ENCODE measurements at places on chromosomes 3 and 15.

GRCh38 chr3:69332934-69333333 lies 53.0 kb downstream of the FRMD4B start:
- no peak for DNase-seq

DNA sequence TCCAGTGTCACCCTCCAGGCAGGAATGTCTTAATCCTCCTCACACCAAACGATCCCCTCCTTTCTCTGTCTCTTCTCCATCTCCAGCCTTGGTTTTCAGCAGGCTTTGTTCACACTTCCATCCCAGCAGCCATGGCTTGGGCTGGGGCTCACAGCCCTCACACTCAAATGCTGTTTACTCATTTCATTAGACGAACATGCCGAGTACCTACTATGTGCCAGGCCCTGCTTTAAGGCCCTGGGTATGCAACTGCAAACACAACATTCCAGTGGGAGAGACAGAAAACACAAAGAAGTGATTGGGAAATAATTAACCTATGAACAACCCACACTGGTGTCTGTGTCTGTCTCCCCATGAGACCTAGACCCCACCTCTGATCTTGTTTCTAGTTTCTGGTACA lies 43.9 kb downstream of the LYZL4 start:
- DNase-seq, result no peak

GRCh38 chr3:161475905-161476304 lies 20.7 kb upstream of the OTOL1 start:
- no peak for DNase-seq

DNA sequence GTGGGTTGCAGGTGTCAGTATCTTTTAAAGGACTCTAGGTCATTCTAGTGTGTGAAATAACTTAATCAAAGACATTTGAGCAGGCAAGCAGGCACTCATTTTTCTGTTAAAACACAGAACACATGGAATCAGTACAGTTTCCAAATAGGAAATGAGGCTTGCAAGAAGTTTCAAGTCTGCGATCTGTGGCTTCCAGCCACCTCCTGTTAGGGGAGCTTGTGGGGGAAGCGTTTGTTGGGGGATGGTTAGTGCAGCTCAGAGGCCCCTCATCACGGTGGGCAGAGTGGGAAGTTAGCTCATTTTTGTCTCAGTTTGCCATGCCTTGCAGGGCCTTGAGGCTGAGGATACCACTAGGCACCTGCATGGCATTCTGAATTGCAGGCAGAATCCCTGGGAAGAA lies 59.9 kb downstream of the SLC6A11 start:
- no peak for DNase-seq

- no peak for DNase-seq
These were observed 15.9 kb downstream of the SH3GL3 start for GRCh38 chr15:83462953-83463433.

DNA sequence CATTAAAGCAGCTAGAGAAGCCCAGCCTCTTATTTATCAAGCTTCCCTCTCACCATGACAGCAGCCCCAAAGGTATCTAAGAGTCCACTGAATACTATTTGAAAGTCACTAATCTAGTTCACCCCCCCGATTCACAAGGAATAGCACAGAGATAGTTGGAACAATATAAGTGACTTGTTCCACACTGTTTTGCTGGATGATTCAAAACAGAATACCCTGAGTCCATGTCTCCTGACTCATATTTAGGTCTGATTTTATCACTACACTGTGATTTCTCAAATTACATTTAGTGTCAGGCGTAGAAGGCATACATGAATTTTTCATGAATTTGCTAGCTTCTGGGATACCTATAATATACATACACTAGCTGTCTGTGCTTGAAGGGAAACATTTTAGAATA lies 18.7 kb upstream of the EOGT start:
- no peak for DNase-seq

DNA sequence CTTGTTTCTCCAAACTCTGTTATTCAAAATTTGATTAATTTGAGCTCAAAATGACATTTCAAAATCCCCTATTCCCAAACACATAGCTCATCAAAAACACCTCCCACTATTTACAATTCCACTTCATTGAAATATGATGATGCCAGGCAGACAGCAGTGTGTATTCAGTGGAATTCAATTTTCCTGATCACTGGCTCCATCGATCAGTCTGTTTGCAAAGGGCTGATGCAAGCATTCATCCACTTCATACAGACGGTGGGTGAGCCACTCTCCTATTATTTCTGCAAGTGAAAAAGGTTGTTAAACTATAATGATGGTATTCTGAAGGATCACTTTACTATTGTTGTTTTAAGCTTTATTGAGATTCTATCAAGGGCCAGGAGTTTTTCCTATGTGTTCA lies 90.7 kb downstream of the RTP4 start:
- DNase-seq, result no peak

DNA sequence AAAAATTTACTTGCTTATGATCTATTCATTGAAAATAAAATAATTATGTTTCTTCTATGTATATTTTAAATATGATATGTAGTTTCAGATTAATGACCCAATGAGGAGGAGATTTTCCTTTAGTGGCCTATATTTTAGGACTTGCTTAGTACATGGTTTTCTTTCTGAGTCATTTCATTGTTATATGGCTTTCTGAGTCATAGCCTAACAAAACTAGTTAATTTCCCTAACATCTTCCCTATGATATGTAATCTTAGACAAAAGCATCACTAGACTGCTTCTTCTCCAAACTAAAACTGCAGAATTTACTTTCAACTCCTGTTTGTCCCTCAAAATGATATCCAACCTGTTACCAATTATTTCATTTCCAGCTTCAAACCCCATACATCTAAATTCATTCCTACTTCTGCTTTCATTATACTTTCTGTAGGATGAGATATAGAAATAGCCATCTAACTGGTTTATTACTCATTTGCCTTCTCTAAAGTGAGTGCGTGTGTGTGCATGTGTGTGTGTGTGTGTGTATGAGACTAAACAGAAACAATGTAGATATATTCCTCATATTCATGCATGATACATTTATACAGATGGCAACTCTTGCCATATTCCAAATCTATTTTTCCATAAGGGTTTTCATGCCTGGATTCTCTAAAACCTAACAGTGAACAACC lies 915.0 kb upstream of the GBE1 start:
- DNase-seq, result no peak

GRCh38 chr15:93180656-93181055 lies 91.6 kb upstream of the RGMA start:
- no peak for DNase-seq

GRCh38 chr15:47289656-47290055 lies 427.6 kb upstream of the SEMA6D start:
- no peak for DNase-seq

DNA sequence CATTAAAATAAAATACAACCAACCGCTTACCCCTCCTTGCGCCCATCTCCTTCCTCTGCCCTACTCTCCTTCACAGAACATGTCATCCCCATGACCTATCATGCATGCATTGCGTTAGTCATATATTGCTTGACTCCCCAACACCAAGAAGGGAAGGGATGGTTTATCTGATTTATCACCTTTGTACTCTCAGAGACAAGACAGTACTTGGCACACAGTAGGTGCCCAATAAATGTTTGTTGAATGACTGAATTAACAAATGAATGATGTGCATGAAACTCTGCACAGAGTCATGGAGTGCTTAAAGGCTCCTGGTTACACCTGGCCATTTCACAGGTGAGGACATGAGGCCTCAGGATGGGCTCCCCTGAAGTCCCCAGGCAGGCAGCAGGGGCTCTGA lies 59.7 kb downstream of the IQSEC1 start:
- no peak for DNase-seq

GRCh38 chr3:95311272-95311671 lies 1248.4 kb downstream of the NSUN3 start:
- no peak for DNase-seq

GRCh38 chr3:98900265-98901118 lies 1.0 kb downstream of the DCBLD2 start:
- peak; percentile 5 for DNase-seq

DNA sequence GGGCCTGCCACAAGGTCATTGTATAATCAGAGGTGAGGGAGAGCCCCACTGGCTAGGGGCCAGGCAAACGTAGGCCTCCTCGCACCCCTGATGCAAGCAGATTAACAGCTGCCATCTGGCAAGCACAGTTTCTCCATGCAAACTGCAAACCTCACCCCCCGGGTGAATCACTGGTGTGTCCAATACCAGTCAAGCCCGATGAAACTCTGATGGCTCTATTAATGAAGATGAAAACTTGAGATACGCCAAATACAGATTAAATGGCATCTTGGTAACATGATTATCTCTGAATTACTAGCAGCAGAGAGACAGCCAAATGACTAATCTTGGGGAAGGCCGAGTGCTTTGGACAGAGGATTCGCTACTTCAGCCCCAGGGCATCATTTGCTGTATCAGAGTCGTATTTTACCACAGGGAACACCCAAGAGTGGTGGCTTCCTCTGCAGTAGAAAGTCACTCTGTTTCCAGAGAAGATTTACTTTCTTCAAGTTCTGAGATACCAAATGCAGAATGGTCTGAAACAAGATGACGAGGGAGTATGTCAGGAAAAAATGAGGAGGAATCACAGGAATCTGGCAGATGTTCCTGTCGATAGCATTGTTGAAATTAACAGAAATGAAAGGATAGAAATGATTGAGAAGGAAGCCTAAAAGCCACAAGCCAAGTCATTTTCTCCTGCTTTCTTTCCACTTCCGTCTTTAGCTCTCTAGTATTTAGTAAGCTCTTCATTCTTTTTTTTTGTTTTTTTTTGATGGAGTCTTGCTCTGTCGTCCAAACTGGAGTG lies 96.2 kb upstream of the NR2F2 start:
- DNase-seq, result no peak

DNA sequence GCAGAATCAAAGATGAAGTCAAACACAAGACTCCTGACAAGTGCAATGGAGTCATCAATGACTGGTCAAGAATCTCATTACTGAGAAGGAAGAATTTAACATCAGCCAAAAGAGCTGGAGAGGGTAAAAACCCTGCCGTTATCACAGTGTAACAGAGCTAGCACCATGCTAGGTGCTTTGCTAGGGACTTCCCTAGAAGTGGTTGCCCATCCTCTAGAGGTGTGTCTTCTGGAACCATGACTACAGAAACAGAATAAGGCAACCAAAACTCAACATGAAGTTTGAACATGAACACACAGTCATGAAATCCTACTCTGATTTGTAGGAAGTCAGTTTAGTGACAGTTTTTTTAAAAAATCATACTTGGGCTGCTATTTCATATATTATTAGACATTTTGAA lies 9.5 kb downstream of the ACAD11 start:
- DNase-seq, result no peak

DNA sequence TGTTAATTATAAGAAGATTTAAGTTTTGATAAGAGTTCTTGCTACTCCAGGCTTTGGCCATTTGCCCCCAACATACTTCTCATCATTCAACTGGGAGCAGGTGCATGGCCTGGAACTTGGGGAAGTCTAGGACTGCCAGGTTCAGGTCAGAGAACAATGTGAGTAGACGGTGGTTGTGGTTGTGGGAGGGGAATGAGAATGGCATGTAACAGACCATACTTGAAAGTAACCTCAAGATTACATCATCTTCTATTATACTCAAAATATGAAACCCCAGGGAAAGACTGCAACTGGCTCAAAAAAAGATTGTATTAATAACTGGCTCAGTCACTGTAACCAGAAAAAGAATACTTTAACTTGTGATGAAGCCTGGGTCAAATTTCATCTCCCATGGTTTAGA lies 364.9 kb upstream of the DPPA4 start:
- no peak for DNase-seq

DNA sequence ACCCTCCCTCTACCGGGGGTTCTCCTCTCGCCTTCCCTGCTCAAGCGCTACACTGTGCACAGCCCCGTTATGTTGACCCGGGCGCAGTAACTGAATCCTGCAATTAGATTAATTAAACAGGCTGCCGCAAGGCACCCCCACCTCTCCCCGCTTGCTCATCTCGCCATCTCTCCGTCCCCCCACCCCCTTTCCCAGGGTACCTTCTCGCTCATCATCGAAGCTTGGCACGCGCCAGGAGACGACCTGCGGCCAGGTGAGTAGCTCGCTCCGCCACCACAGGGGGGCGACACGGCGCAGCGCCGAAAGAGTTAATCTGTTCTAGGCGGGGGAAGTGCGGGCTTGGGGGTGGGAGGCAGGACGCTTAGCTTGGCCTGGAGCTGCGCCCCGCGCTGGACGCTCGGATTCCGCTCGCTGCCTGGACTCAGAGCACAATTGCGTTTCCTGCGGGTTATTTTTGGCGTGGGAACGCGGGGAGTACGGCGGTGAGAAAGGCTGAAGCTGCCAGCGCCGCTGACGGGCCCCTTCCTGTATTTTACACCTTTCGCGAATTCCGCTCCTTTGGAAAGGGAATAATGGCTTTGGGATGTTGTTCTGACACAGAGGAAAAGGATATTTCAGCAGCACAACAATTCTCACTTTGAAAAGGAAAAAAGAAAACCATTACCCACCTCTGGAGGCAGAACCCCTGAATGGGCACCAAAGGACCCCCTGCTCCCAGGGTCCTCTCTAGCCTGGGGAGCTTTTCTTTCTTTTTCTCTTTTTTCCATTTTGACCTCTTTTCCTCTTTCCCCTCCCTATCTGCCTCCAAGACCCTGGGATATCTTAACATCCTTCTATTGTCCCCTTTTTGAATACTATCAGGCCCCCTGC lies 1.5 kb downstream of the DLL4 start:
- no peak for DNase-seq

GRCh38 chr15:60392986-60393790 lies 4.6 kb downstream of the ANXA2 start:
- DNase-seq, result no peak

DNA sequence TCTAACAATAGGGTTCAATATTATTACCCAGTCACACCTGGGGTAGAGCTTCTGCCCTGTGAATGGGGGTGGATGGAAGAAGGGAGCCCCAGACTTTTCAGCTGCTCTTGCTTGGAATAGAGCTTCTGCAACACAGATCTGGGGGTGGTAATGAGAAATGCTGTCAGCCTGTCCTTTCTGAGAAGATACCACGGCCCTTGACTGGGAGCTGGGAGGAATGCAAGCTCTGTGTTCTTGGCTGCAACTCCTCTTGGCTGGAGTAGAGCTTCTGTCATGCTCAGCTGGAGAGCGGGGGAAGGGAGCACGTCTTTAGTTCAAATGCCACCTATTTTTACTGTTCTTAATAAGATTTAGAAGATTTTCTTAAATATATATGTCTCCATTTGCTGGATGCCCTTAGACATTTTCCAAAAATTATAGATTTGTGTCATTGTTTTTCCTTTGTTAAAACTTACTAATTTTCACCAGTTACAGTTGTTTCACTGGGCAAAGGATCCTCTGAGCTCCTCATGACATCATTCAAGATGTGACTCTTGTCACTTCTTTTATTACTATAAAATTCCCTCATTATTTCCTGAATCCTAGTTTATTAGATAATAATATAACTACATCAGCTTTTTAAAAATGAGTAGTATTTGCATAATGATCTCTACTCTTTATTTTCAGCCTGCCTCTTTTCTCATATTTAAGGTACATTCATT lies 180.0 kb upstream of the TGFBR2 start:
- DNase-seq, result no peak

GRCh38 chr15:64288577-64288976 lies 67.4 kb downstream of the CSNK1G1 start:
- no peak for DNase-seq

GRCh38 chr3:124860599-124860998 lies 26.6 kb downstream of the ITGB5 start:
- DNase-seq, result no peak

- DNase-seq, result no peak
These were observed 243.5 kb upstream of the UBE2E2 start for GRCh38 chr3:22959593-22959992.

- DNase-seq, result no peak
These were observed 221.6 kb upstream of the LMCD1 start for GRCh38 chr3:8279886-8280550.

- DNase-seq, result no peak
These were observed 55.9 kb upstream of the RARB start for GRCh38 chr3:25372167-25372566.
